ENCODE measurements at places on chromosomes 13 and 19. TPM values are rescaled to one million over a fixed set of nuclear protein-coding genes. Genes with fewer than 3 reads are reported as not detected.

Gene RDH8
- not detected for total RNA-seq

Gene SPIB
- 1.2 TPM for total RNA-seq

Gene SHISA7
- total RNA-seq: not detected

Gene ZNF266
- total RNA-seq: 27.7 TPM

Gene INSR
- 3.6 TPM for total RNA-seq

Gene ZNF99
- not detected for total RNA-seq

Gene ZNF497
- 0.23 TPM for total RNA-seq

Gene TLE6
- total RNA-seq: 3.3 TPM

Gene TBXA2R
- 1.3 TPM for total RNA-seq

DNA sequence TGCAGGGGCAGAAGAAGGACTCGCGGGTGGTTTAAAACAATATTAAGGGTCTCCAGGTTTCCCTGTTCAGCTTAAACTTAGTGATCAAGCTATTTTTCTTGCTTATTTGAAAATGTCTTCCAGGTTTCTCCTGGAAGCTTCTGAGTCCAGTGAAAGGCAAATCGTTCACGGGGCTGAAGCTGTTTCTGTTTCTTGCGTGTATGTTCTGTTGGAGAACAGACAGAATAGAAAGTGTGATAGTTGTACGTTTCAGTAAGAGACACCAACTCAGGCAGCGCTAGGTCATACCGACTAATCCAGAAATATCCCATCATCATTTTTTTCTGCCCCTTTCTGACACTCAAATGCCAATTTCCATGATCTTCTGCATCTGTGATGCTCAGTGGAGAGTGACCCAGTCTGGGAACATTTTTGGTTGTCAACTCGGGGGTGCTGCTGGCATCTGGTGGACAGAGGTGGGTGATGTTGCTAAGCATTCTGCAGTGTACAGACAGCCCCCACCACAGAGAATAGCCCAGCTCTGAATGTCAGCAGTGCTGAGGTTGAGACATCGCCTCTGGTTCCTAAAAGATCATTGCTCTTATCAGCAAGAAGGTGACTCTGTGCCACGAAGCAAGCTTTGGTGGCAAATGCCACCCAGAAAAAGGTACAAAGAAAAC, 4.3 kb downstream of the KLF2 start:
- DNase-seq: no peak

GRCh38 chr13:98761126-98761985, 8.9 kb upstream of the SLC15A1 start:
- DNase-seq: no peak

DNA sequence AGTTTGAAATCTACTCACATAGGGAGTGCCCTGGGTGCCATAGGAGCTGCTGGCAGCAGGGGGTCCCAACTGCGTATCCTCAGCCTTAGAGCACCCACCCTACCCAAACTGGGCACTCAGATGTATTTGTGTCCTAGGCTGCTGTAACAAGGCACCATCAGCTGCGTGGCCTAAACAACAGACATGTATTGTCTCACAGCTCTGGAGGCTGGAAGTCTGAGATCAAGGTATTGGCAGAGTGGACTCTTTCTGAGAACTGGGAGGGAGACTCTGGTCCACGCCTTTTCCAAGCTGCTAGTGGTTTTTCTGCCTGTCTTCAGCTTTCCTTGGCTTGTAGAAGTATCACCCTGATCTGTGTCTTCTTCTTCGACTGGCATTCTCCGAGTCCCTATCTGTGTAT, 83.6 kb downstream of the FGF14 start:
- DNase-seq: no peak

DNA sequence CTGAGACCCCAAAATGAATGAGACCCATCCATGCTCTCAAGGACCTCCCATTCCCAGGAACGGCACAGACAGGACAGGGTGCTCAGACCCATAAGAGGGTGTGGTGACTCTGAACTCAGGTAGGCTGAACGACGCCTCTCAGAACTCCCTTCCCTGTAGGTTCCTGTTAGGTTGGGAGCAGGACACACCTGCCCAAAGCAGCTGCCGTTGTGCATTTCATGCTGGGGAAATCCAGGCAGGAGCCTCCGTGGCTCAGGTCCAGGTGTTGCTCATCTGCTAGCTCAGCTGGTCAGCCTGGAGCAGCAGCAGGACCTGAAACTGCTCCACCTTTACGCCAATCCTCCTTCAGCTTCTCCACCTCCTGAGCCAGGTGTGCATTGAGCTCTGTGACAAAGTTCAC, 19.1 kb upstream of the TEX101 start:
- no peak for DNase-seq

- DNase-seq: no peak
Observed at GRCh38 chr13:112053167-112053743, 13.7 kb upstream of the SOX1 start.

GRCh38 chr13:99847318-99847750, 124.2 kb downstream of the ZIC5 start:
- DNase-seq: no peak

DNA sequence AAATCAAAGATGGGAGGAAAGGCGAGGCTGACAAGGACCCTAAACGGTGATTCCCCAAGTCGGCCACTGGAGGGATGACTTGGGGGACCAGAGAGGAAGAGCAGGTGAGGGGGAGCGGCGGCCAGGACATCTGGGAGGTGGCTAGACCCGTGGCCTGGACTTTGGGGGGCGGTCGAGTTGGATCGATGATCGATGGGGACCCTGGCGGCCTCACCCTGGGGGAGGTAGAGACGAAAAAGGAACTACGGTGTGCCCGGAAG, 7.7 kb upstream of the CIRBP start:
- DNase-seq: no peak

GRCh38 chr19:32829345-32829896, 40.1 kb downstream of the SLC7A9 start:
- no peak for DNase-seq

GRCh38 chr13:66171920-66172319, 1058.2 kb downstream of the PCDH9 start:
- DNase-seq: no peak

GRCh38 chr19:34589730-34590129, 87.2 kb downstream of the SCGB2B2 start:
- DNase-seq: no peak

Measured in activated naive CD4-positive, alpha-beta T cell treated with anti-CD3 and anti-CD28 coated beads, Interleukin-2, amount 50 U/mL, for 72 hours (primary cell).